NCI-H2029 (cell line): ENCODE measurements at places on chromosomes 3 and 15.

DNA sequence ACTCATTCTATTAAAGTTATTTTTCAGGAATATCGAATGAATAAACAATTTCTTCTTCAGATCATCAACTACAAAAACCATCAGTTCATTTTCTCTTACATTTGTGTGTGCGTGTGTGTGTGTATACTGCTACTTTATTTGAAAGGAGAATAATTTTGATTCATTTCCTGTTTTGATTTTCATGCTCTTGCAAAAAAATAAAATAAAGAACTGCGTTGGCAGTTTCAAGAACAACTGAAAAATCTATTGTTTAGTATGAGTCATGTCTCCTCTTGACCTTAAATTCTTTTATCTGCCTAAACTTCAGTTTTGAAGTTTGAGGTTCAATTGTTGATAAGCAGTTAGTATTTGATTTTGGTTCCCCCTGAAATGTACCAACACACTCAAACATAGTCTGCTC is 540.8 kb downstream of the FGF12 start:
- no peak for DNase-seq

- no peak for DNase-seq
Measured at GRCh38 chr3:11638495-11639358, 5.0 kb downstream of the VGLL4 start.

DNA sequence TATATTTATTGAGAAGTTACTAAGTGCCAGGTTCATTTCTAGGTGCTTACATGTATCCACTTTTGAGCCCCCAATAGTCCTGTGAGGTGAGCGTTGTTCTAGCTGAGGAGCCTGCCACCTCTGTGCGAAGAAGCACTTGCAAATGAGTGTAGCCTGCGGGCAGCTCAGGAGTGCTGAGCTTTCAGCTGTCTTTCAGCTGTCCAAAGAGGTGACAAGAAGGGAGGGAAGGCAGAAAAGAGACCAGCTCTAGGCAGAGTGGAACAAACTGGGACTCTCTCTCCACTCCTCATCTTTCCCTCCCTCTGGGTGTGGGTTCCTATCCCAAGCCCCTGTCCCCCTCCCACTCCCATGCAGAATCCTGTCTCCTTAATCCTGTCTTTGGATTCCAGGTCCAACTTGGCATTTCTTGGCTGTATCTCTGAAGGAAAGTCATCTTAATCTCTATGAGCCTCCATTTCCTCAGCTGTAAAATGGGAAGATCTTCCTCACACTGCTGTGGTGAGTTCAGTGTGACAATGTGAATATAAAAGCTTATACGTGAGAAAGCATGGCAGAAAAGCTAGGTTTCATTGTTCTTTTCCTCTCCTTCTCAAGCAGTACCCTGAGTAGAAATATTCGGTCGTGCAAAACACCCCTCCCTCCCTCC is 6.7 kb upstream of the SRP14 start:
- DNase-seq = no peak

DNA sequence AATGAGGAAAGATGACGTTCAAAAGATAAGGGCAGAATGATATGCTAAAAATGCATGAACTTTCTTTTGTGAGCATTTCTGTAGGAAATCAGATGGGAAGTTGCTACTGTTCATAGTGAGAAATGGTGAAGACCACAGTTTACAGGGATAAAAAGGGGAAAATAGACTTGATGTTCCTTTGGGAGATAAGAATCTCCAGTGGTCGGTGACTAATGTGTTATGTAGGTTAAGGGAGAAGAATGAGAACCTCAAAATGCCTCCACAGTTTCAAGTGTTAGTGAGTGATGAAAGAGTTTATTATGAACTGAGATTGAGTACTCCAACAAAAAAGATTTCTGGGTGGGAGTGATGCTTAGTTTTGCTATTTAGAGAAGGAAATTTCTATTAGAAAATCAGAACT is 247.2 kb downstream of the LSAMP start:
- DNase-seq = no peak

DNA sequence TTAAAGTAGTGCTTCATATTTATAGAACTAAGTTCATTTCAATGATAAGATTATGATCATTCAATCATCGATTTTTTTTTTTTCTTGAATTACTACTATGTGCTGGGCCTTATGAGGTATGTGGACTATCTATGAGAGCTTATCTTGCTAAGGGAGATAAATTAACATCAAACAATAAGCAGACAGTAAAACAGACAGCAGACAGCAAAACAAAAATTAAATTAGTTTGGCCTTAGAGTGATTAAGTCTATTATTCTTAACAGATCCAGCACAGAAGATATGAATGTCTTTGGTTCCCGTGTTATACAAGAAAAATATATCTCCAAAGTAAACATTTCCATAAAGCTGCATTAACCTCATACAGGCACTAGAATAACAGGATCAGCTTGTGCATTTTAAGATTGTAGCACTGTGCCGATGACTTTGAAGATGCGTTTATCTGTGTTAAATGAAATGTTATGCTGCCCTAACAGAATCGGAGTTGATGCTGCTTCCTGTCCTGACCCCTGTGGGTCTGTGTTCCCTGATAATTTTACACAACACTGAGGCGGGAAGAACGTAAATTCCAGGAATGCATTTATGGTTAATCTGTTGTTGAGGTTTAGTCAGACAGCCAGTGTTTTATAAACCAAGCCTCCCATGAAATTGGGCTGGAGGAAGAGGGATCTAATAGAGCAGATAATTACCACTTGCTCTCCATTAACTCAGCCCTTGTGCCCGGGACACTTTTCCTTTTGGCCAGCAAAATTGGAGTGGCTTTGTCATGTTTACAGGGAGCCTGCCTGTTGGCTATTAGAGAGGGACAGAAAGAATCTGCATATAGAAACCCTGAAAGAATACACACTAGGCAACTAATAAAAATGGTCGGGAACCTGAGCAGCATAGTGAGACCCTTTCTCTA is 80.8 kb downstream of the GHSR start:
- no peak for DNase-seq

GRCh38 chr3:83946049-83946448 is 1012.7 kb upstream of the CADM2 start:
- no peak for DNase-seq

GRCh38 chr3:85567071-85567676 is 608.4 kb downstream of the CADM2 start:
- DNase-seq = peak; percentile 45

- peak; percentile 59 for DNase-seq
Measured at GRCh38 chr15:61682891-61683735, 377.1 kb downstream of the VPS13C start.

GRCh38 chr3:2158828-2159227 is 60.2 kb downstream of the CNTN4 start:
- DNase-seq = no peak

GRCh38 chr3:32181365-32181764 is 57.1 kb upstream of the CMTM8 start:
- DNase-seq = peak; percentile 37

DNA sequence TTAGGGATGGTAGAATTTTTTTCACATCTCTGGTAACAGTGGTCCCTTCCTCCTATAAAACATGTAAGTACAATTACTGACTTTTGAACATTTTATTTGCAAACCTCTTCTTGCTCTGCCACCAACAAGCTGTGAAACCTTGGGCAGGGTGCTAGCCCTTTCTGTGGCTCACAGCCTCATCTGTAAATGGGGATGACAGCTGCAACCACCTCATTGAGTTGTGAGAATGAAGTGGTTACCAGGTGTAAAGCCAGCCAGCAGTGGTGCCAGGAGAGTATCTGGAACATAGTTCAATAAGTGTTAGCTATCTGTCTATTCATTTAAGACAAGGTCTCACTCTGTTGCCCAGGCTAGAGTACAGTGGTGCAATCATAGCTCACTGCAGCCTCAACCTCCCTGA is 278.1 kb downstream of the ERC2 start:
- no peak for DNase-seq

DNA sequence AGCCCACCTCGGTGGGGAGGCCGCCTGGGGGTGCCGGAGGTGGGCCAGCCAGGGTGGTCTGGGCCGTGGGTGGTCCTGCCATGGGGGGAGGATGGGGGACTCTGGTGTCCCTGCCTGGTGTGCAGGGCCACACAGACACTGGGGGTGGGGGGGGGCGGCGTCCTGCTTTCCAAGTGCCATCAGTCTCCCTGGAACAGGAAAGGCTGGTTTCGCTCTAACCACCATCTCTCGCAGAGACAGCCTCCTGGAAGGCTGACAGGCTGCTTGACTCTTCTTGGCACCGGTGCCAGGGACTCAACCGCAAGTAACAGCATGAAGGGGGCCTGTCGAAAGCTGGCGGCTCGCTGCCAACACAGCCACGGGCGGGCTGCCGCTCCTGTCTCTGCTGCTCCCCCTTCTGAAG is 40.3 kb downstream of the RGMA start:
- peak; percentile 27 for DNase-seq

DNA sequence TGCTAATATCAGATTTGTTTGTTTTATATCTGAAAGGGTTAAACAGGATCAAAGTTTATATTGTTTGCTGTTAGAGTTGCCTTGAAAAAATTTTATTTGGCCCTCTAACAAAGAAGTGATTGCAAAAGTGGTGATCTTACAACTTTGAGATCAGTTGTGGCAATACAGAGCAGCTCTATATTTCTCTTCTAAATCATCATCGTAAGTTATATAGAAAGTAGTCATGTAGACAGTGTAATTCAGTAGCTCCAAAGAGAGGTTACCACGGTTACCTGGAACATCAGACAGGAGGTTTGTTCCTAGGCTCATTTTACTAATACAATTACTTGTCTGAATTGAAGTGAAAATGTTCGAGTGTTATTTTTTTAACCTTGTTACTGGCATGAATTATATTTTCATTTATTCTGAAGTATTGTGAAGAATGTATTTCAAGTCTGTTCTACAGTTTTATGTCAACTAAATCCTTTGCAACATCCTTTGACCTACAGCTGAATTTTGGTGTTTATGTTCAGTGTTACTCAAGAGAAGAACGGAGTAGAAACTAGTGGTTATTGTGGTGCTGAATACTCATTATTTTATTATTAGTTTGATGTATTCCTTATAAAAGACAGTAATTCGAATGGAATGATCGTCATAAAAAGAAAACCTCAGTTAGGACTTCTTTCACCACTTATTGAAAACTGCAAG is 214.2 kb downstream of the NAALADL2 start:
- no peak for DNase-seq

DNA sequence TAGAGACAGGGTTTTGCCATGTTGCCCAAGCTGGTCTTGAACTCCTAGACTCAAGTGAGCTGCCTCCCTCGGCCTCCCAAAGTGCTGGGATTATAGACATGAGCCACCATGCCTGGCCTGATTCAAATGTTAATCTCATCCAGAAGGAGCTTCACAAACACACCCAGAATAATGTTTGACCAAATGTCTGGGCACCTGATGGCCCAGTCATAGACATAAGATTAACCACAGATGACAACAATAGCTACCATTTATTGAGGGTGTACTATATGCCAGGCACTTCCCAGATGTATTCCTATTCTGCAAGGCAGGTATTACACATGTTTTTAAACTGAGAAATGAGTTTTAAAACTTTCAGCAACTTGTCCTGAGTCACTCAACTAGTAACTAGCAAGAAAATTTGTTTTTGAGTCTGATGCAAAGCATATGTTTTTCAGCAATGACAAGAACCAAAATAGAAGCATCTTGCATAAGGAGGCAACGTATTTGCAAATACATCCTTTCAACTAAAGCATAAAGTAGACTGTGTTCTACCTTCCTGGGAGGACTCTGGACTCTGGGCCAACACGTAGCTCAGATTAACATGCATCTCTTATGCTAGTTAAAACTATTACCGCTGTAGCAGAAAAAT is 8.1 kb upstream of the SPG21 start:
- DNase-seq = no peak

DNA sequence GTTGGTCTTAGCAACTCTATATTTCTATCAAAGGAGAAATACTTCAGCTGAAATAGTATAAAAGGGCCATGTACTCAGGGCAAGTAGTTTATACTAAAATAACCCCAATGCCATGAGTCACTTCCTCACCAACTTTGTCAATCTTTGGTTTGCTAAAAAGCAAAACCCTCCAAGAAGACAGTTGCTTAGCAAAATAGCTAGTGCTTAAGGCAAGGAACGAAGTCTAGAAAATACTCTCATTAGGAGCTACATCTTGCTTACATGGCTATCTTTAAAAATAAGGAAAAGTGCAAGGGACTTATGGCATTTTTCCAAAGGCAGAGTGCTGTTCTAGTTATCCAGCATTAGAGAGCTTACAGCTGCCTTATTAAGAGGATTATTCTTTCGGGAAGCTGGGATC is 28.4 kb downstream of the P3H2 start:
- DNase-seq = no peak

- no peak for DNase-seq
Measured at GRCh38 chr3:124587053-124587408, 143.2 kb upstream of the UMPS start.
